ENCODE measurements at places on chromosomes 2 and 18. TPM values are rescaled to one million over a fixed set of nuclear protein-coding genes. Genes with fewer than 3 reads are reported as not detected.

The REG1B gene
- polyA plus RNA-seq: not detected

The SH3BP4 gene
- polyA plus RNA-seq: not detected

The GCA gene
- 12.2 TPM for polyA plus RNA-seq

The CNRIP1 gene
- polyA plus RNA-seq: not detected

The VWA3B gene
- polyA plus RNA-seq: not detected

The APOB gene
- polyA plus RNA-seq: not detected

The TBR1 gene
- not detected for polyA plus RNA-seq

The ATP6V1B1 gene
- not detected for polyA plus RNA-seq

The BCL2L11 gene
- polyA plus RNA-seq: 8.7 TPM

The PRKAG3 gene
- not detected for polyA plus RNA-seq

The MPP4 gene
- not detected for polyA plus RNA-seq

The STPG4 gene
- not detected for polyA plus RNA-seq

The NFATC1 gene
- polyA plus RNA-seq: 12.7 TPM

The REG3G gene
- polyA plus RNA-seq: not detected

All from naive thymus-derived CD8-positive, alpha-beta T cell (primary cell).